ENCODE measurements at places on chromosomes 3 and 15. TPM values are rescaled to one million over a fixed set of nuclear protein-coding genes. Genes with fewer than 3 reads are reported as not detected.

DNA sequence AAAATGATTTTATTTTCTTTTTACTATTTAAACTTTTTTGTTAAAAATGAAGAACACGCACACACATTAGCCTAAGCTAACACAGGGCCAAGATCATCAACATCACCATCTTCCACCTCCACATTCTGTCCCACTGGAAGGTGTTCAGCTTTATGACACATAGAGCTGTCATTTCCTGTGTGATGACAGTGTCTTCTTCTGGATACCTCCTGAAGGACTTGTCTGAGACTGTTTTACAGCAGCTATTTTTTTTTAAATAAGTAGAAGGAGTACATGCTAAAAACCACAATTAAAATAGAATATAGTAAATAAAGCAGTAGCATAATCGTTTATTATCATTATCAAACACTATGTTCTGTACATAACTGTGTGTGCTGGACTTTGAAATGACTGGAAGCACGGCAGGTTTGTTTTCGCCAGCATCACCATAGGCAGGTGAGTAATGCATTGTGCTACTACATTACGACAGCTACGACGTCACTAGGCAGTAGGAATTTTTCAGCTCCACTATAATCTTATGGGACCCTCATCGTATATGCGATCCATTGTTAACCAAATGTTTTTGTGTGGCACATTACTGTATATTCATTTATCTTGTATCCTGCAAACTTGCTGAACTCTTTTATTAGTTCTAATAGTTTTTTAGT lies 72.8 kb downstream of the KLF15 start:
- no peaks in the 10 kb centered on the region for H3K4me1 ChIP-seq
- no peak for DNase-seq
- no peak overlapping the region for H3K27ac ChIP-seq

DNA sequence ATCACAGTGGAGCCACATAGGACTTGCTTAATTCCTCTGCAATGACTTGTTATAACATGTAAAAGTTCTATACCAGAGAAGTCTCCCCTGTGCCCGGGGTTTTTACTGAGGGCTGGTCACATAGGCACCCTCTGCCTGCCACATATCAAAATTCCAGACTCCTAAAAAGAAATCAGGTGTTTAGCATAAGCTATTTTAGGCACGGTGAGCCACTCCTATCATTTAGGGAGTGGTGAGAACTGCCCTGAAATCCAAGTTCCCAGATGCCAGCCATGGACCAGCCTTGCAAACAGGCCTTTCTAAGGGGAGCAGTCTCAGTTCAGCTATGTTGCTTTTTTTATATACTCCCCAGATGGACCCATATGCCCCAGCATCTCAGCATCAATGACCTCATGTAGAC lies 130.3 kb downstream of the THSD4 start:
- H3K4me1 ChIP-seq: no peaks in the 10 kb centered on the region
- no peak for DNase-seq
- no peak overlapping the region for H3K27ac ChIP-seq
- H3K4me3 ChIP-seq: no peak overlapping the region
- H3K27me3 ChIP-seq: no peaks in the 10 kb centered on the region
- no peaks in the 10 kb centered on the region for H3K36me3 ChIP-seq

- DNase-seq: no peak
- no peak overlapping the region for H3K27ac ChIP-seq
- H3K4me1 ChIP-seq: no peaks in the 10 kb centered on the region
- no peaks in the 10 kb centered on the region for H3K27me3 ChIP-seq
- no peaks in the 10 kb centered on the region for H3K36me3 ChIP-seq
These were observed 231.1 kb downstream of the ADAMTS9 start for GRCh38 chr3:64456674-64457073.

SLC9C1 gene
- total RNA-seq: not detected

GRM7 gene
- total RNA-seq: not detected
